ENCODE measurements at places on chromosomes 12 and 14.

DNA sequence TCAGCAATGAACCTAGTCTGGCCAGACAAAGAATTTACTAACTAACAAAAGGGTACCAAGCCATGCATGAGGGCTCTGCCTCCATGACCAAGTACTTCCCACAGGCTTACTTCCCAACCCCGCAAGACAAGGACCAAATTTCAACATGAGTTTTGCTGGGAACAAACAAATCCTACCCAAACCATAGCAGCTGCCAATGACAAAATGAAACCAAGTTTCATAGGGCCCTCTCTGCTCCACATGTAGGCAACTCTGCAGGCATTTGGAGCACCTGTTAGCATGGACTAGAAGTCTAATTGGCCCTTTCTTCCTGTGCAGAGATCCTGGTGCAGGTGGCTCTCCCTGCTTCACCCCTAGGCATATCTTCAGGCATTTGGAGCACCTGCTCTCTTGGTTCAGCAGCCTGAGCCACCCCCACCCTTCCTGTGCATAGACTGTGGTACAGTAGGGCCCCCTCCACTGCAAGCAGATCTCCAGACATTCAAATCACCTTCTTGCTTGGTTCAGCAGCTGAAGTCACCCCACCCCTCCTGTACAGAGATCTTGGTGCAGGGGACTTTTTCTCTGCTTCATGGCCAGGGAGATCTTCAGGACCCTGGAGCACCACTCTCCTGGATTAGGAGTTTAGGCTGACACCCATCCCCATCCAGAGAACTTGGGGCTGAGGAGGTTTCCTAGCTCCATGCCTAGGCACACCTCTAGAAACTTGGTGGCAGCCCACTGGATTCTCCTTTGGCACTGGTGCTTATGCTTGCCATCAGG, 308.7 kb downstream of the RPAP3 start:
- no peak for DNase-seq

GRCh38 chr12:121113057-121113456, 19.6 kb upstream of the P2RX7 start:
- DNase-seq = no peak

GRCh38 chr12:105064564-105065178, 19.6 kb downstream of the ALDH1L2 start:
- DNase-seq = no peak

DNA sequence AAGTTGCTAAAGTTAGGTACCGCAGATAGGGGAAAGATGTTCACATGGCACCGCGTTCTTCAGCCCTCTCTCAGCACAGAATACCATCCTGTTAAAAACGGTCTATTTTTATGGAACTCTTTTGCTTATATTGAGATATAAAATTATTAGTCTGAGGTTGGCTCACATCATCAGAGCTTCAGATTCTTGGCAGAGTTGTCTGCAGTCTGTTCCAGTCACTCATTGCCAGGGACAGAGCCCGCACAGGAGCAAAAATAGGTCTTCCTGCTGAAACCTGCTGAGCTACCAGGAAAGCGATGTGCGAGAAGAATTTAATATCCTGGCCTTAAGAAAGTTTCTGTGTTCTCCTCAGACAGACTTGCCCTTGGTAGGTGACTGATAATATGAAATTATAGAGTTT, 249.8 kb downstream of the VRK1 start:
- no peak for DNase-seq

DNA sequence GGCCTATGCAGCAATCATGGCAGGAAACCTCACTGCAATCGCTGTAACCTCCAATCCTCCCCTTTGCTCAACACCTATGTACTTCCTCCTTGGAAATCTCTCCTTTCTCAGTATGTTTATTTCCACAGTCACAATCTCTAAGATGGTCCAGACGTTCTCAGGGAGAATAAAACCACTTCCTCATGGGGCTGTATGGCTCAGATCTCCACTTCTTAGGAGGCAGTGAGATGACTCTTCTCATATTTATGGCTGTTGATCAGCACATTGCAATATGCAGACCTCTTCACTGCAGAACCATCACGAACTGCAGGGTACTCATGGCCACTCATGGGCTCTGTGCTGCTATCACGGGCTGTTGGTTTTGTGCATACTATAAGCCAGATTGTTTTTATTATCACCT, 17.1 kb upstream of the OR4K17 start:
- DNase-seq = no peak

GRCh38 chr14:76946753-76947077, 81.8 kb downstream of the IRF2BPL start:
- DNase-seq = no peak

GRCh38 chr12:82663893-82664292, 22.8 kb upstream of the TMTC2 start:
- DNase-seq = no peak

DNA sequence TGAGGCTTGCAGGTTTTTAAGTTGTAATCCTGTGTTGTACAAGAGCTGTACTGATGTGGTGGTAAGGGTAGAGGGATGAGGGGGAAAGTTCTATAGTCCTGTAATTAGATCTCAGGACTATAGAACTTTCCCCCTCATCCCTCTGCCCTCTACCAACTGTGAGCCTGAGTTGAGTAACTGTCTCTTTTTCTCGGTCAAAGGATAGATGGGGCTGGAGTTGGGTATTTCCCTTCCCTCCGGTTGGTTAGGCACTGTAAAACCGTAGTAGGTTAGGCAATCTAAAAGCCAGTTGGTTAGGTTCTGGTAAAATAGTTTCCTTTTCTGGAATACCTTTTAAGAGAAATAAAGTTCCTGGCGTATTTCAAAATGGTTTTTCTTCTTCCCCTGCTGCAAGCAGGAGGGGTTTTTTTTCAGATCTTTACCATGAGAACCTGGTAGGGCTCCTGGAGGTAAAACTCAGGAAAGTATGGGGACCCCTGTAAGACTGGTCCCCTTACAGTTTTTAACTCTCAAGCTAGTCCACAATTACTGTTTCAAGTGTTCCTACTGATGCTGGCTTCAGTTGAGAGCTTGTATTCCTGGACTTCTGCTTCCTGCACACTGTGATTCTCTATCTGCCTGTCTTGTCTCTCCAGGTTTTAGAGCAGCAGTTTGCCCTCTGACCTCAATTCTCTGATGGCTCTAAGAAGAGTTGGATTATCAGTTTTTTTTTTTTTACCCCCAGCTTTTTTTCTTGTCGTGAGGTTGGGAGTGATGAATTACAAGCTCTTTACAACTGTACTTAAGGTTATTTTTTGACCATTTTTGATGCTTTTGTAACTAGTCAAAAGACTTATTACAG, 58.7 kb downstream of the FUT8 start:
- DNase-seq = no peak

GRCh38 chr12:116148844-116149243, 128.6 kb downstream of the MED13L start:
- DNase-seq = no peak

GRCh38 chr12:45654002-45654665, 75.4 kb upstream of the ARID2 start:
- DNase-seq = no peak

DNA sequence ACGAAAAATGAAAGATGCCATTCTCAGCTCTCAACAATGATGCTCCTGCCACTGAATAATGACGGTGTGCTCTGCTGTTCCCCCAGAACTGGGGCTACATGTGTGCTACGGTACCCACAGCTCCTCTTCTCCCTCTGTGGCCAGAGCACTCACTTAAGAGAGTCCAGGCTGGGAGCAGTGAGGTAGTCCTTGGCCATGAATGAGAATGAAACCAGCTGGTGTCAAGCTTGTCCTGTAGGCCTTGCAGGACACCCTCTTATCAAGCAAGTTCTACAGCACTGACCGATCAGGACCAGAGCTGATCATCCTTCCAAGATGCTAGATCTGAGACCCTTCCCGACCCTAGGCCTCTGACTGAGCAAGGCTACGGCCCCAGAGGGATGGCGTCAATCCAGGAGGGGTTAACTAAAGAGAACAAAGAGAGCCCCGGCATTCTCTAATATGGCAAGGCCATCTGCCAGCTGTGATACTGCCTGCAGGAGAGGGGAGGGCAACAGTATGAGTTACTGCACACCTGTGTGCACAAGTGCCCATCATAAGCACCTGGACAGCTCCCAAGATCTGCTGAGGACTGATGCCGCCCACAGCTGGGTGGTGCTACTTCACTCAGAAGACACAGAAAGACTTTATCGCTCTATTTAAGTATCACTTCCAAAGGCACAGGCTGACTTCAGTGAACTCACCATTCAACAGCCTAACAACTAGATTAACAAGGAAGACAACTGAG, 30.5 kb downstream of the APPL2 start:
- DNase-seq = no peak

GRCh38 chr14:71815110-71815509, 117.1 kb upstream of the RGS6 start:
- DNase-seq = no peak

GRCh38 chr12:38823738-38824137, 81.7 kb downstream of the CPNE8 start:
- DNase-seq = no peak

DNA sequence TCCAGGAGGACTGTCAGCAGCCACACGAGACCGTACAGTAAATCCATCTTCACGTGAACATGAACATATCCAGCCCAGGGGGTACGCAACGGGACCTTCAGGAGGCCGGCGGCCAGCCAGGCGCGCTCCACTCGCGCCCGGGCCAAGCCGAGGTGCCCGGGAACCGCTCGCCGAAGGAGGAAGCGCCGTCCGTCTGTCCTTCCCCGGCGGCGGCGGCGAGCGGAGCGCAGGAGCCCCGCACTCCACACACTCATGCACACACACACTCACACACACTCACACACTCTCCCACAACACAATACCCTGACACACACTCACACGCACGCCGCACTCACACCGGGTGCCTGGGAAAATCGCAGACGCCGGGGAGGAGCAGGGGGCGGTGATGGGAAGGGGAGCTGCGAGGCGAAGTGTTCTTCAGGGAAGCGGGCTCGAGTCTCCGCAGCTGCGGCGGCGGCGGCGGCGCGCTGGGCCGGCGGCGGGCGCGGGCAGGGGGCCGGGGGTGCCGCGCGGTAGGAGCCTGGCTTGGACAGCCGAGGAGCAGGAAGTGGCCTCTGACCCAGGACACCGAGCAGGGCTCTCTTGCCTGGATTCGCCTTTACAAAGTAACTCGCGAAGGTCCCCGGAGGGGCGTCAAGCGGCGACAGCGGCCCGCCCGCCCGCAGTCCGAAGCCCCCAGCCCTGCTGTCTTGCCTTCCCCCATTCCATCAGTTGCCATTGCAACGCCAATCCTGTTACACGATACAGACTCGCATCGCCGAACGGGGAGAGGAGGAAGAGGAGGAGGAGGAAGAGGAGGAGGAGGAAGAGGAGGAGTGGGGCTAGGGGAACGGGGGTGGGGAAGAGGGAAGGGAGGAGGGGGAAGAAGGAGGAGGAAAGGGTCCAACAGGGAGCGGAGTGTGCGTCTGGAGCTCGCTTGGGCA, 601 bp downstream of the MDGA2 start:
- DNase-seq = no peak

- DNase-seq = no peak
Measured at GRCh38 chr12:94404854-94405253, 54.8 kb downstream of the CEP83 start.

- DNase-seq = no peak
Measured at GRCh38 chr12:25829192-25829591, 129.3 kb upstream of the RASSF8 start.
